Hindlimb muscle (tissue), 1 donor: ENCODE measurements at places on chromosomes 5 and 9. TPM values are rescaled to one million over a fixed set of nuclear protein-coding genes. Genes with fewer than 3 reads are reported as not detected.

DNA sequence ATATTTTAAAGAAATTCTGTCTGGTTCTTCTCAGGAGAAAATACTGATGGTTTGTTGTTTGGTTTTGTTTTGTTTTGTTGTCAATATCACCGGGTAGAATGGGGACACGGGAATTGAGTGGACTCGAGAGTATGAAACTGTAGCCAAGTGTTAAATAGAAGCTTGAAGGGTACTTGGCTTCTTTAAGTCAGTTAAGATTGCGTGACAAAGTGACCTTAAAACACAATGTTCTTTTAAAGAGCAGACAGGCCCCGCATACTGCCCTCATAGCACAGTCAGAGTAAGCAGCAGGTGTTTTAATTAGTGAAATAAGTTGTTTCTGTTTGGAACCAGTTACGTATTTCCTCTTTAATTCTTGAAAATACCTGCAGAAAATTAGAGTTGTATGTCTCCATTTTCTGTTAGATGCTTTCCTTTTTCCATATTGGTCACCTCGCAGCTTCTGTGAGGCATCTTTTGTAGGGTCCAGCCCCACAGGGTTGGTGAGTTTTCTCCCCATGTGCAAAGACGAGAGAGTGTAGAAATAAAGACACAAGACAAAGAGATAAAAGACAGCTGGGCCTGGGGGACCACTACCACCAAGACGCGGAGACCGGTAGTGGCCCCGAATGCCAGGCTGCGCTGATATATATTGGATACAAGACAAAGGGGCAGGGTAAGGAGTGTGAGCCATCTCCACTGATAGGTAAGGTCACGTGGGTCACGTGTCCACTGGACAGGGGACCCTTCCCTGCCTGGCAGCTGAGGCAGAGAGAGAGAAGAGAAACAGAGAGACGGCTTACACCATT lies 9.6 kb downstream of the TRIP13 start:
- DNase-seq = no peak

DNA sequence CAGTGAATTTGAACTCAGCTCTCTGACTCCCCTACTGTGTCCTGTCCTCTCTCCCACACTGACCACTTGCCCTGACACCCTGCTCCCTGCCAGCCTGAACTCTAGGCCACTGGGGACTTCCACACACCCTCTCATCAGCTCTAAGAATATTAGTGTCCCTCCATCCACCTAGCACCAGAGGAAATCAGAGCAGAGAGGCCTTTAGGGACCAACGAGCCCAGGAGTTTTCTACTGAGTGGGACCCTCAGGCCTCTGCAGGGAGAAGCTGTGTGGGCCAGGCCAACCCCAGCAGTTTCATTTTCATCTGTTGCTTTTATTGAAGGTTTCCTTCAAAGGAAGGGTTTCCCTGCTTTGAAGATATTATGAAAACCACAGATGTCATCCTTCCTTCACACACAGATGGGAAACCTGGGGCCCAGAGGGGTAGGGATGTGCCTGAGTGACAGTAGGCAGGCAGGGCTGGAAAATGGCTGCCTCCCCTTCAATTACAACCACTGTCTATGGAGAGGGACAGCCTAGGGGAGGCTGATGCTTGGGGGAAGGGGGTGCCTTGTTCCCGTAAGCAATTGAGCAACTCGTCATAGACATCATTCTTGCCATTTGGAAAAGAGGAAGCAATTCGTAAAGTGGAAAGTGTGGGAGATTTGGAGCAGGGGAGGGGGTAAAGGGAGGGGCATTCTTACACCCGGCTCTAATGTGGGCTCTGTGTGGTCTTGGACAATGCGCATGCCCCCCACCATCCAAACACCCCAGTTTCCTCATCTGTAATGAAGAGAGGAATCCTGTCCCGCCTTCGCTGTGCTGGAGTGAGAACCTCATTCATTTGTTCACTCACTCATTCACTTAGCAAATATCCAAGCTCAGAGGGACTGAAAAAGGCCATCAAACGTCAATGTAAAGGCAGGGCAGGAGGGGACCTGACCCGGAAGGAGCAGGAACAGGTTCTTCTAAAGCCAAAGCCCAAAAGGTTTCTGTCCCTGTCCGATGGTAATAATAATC lies 3.9 kb downstream of the GLIPR2 start:
- no peak for DNase-seq

The MARVELD2 gene
- polyA plus RNA-seq = 0.25 TPM

The RPL35 gene
- 2,149 TPM for polyA plus RNA-seq
